ENCODE measurements at places on chromosomes 4 and X. TPM values are rescaled to one million over a fixed set of nuclear protein-coding genes. Genes with fewer than 3 reads are reported as not detected.

- DNase-seq = no peak
Measured at GRCh38 chr4:168690199-168690598, 193.3 kb downstream of the PALLD start.

- DNase-seq = no peak
Measured at GRCh38 chrX:96719161-96719875, 34.7 kb downstream of the DIAPH2 start.

GRCh38 chr4:17433827-17434226, 78.1 kb downstream of the QDPR start:
- DNase-seq = no peak

DNA sequence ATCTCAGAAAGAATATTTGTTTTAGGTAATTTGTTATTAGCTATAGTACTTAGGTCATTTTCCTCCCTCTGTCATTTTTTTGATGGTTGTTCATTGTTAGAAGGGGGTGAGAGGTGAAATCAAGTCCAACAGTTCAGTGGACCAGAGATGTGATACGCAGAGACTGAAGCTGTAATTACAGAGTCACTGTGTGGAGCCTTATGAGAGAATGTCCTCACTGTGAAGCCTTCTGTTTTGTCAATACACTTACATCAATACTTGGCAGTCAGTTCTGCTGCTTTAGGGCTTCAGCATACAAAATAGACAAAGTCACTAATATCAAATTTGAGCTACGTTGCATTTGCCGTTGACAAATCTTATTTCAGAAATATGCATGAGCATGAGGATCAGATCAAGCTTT, 692.5 kb downstream of the C4orf33 start:
- no peak for DNase-seq

GRCh38 chrX:106005684-106006083, 32.8 kb downstream of the SERPINA7 start:
- DNase-seq = no peak

DNA sequence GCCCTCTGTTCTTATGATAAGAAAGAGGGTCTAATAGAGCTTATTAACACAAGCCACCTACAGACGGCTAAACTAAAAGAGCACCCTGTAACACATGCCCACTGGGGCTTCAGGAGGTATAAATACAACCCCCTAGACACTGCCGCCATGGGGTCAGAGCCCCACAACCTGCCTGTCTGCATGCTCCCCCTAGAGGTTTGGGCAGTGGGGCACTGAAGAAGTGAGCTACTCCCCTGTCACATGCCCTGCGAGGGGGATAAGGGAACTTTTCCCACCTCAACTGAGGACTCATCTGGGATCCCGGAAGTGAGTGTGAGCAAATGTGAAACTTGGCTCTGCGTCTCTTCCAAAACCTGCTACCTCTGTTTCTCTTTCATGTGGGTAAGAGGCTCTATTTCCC, 334.5 kb downstream of the ADAM29 start:
- no peak for DNase-seq

GRCh38 chr4:161929956-161930355, 233.8 kb downstream of the FSTL5 start:
- DNase-seq = no peak

DNA sequence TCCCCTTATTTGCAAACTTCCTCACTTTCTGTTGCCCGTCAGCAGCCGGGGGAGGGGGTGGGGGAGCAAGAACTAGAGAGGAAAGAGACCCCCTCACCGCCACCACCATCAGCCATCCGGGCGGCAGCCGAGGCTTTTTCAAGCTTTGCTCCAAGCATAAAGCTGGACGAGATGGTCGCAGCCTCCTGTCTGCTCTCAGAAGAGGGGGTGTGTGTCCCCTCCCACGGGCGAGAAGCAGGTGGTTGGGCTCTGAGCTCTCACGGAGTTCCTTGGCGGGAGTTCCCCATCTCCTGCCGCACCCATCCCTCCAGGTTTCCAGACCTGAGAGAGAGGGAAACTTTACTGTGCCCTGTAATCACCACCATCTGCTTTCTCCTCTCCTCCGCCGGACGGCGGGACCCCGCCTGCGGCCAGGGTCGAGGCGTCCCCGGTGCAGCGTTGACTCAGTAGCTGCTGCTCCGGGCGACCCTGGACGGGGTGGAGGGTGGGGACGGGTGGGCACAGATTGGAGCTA, 4.7 kb upstream of the ARX start:
- DNase-seq = no peak

DNA sequence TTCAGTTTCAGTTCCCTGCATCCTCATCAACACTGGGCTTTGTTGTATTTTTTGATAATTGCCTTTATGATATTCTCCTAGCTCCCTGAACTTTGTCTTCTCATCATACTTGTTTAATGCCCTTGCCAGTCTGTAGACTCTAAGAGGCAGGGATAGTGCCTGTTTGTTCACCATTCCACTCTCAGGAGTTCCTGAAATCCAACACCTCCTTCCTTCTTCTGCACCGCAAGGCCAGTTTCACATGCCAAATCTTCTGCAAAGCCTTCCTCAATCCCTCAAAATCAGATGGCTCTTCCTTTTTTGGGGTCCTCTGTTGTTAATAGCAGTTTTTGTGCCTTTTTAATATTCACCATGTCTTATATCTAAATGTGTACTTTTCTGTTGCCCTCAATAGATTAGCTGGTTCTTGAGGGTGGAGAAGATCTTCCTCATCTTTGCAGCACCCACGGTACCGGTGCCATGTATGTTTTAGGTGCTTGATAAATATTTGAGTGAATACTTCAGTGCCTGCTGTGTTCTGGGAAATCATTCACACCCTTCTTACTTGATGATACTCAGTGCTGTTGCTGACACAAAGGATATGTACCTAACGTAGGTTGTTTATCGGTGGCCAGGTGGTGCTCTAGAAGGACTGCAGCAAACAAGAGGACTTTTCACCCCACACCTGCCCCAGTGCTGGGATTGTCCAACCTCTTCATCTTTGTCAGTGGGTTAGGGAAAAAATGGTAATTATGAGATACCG, 85.3 kb upstream of the LIMCH1 start:
- DNase-seq = no peak

SH3D19 gene
- total RNA-seq = 41.4 TPM

NXF2 gene
- total RNA-seq = not detected

TCP11X1 gene
- not detected for total RNA-seq

LUZP4 gene
- total RNA-seq = not detected

RS1 gene
- total RNA-seq = not detected

ADGRL3 gene
- total RNA-seq = 105 TPM

HTR2C gene
- total RNA-seq = 2.2 TPM

Measured in dorsolateral prefrontal cortex (tissue), 122 donors.